ENCODE measurements at places on chromosomes 13 and 19.

- DNase-seq, result no peak
Measured at GRCh38 chr13:30319130-30319529, 11.8 kb upstream of the KATNAL1 start.

- no peak for DNase-seq
Measured at GRCh38 chr19:4300589-4300988, 1.6 kb downstream of the TMIGD2 start.

DNA sequence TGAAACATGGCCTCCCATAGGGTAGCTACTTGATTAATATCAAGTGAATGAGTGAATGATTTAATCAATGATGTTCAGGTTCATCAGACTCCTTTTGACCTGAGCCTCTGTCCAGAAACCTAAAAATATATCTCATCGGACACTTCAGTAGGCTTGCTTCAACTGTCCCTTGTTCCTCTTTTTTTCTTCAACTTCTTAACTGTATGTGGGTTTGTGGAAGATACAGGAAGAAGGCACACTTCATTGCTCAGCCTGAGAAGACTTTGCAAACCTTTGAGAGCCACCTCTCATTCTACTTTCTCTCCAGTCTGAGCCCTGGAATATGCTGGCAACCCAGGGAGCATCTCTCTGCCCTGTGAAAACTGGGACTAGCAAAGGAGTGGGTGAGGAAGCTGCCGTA, 557.0 kb downstream of the FGF9 start:
- DNase-seq, result no peak

GRCh38 chr13:30191491-30192100, 115.8 kb downstream of the KATNAL1 start:
- DNase-seq, result no peak

GRCh38 chr19:47075179-47075810, 26.9 kb upstream of the TMEM160 start:
- DNase-seq, result no peak

DNA sequence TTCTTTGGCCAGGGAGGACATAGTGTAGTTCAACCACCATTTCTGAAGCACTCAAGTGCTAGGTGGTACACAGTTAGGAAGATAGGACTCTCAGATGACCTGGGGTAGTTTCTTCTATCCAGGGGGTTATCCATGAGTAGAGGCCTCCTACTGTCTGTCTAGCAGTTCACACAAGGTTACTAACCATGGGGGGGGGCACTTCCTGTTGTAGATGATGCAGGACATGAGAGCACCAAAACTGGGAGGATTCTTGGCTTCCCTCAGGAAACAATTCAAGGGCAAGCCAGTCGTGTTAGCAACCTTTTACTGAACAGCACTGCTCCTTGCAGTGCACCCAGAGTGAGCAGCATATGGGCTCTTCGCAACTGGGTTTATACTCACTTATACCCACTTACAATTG, 8.9 kb upstream of the TPP2 start:
- DNase-seq, result no peak

DNA sequence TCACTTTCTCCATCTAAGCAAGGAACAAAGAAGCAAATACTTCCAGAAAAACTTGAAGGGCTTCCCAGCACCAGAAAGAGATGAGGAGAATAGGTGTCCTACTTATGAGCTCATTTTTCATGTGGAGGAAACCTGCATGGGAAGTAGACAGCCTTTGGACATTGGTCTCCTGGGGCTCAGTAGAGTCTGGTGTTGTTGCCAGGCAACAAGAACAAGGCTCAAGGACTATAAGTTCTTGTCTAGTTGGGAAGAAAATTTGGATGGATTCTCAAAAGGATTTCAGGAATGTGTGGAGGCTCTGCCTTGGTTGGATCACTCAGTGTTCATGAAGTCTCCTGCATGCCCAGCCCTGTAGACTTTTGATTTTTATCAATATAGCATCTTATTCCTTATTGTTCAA, 84.5 kb downstream of the MBNL2 start:
- DNase-seq, result no peak

DNA sequence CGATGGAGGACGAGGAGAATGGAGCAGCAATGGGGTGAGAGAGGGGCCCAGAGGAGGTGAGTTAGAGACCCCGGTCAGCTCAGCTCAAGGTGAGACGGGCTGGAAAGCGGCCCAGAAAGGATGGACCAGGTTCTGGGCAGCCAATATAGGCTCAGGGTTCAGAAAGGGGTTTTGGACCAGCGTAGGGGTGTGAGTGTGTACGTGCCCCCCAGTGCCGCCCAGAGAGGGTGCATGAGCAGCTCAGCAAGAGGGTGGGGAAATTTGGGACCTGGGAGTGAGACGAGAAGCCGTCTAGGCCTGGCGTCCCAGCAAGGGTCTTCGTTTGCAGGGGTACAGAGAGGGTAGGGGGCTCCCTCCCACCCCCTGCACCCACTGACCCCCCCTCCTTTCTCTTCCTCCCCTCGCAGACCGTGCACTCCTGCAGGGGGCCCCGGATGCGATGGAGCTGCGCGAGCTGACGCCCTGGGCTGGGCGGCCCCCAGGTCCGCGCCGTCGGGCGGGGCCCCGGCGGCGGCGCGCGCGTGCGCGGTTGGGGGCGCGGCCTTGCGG, 12.1 kb downstream of the FUT6 start:
- DNase-seq, result no peak
